GM12864 (cell line): ENCODE measurements at places on chromosomes 4 and X.

- DNase-seq: no peak
Observed at GRCh38 chr4:132218406-132218805, 930.7 kb upstream of the PCDH10 start.

GRCh38 chr4:74624351-74625151, 169.8 kb downstream of the BTC start:
- no peak for DNase-seq

DNA sequence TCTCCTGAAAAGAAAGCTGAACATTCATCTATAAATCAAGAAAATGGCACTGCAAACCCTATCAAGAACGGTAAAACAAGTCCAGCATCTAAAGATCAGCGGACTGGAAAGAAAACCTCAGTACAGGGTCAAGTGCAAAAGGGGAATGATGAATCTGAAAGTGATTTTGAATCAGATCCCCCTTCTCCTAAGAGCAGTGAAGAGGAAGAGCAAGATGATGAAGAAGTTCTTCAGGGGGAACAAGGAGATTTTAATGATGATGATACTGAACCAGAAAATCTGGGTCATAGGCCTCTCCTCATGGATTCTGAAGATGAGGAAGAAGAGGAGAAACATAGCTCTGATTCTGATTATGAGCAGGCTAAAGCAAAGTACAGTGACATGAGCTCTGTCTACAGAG, 28.6 kb downstream of the PAQR3 start:
- no peak for DNase-seq

- DNase-seq: no peak
Observed at GRCh38 chr4:184104419-184105101, 113.1 kb downstream of the ENPP6 start.

DNA sequence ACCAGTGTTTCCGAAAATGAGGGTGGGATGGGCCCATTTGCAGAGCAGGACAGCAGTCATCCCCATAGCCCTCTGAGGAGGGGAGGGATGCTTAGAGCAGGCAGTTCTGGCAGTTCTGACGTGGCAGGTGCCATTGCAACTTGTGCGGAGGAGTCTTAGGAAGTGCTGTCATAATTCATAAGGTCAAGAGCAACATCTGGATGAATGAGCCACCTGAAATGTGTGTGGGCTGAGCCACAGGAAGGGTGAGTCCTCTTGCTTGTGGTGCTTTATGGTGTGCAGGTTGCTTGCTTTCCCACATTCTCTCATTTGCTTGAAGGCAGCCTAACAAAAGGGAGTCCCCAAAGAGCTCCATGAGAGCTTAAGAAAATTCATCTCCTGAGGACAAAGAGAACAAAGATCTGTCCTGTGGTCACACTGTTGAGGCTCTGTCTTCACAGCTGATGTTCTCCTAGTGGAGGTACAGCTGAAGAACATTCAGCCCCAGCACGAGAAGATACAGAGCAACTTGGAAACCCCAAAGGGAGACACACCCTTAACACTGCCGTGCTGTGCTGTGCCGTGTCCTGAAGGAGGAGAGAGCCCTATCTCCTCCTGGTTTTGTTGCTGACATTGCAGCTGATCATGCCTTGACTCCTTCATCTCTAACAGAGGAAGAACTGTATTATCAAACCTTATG, 60.3 kb downstream of the DLG3 start:
- DNase-seq: no peak

DNA sequence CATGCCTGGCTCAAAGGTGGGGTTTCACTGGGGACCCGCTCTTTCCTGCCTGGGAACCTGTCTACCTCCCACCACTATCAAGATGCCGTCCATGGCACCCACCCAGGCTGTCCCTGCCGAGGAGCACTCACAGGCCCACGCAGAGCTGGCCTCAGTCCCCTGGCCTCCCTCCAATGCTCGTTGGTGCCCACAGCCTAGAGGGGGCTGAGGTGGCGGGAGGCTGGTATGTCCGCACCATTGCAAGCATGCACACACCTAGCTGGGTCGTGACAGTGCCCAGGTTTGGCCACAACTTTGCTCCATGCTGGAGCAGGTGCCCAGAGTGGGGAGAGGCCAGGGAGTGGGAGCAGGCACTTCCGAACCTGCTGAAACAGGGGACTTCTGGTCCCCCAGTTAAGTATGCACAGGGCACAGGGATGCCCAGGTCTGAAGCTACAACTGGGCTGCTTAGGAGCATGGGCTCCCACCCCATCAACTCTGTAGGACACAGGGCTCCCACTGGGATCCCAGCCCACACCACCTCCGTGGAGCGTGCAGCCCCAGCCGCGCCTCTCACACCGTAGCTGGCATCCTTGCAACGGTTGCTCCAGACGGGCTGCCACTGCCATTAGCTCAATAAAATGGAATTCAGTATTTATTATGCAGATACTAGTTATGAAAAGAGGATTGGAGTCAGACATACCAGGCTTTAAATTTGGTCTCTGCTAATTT, 1376.1 kb upstream of the TENM3 start:
- no peak for DNase-seq

DNA sequence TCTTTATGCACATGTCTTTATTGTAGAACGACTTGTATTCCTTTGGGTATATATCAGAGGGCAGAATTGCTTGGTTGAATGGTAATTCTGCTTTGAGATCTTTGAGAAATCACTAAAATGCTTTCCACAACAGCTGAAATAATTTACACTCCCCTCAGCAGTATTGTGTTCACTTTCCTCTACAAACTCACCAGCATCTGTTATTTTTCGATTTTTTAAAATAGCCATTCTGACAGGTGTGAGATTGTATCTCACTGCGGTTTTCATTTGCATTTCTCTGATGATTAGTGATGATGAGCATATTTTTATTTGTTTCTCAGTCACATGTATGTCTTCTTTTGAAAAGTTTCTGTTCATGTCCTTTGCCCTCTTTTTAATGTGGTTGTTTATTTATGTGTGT, 459.8 kb downstream of the PABPC4L start:
- no peak for DNase-seq

DNA sequence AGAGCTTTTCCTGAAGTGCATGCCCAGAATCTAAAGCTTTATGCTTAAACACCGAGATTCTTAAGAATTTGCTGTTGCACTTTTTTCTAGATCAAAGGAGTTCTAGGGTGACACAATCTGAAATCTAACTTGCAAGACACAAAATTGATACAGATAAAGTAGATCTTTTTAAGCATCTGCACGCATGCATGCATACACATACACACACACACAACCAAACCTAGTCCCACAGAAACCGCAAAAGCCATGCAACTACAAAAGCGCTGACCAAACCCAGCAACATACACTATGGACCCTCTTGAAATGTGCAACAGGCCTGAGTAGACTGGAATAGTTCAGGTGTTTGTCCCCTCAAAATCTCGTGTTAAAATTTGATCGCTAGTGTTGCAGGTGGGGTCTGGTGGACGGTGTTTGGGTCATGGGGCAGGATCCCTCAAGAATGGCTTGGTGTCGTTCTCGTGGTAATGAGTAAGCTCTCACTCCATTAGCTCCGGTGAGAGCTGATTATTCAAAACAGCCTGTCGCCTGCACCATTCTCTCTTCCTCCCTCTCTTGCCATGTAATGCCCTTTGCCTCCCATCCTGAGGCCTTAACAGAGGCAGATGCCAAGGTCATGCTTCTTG, 52.7 kb downstream of the IRF2 start:
- DNase-seq: no peak

DNA sequence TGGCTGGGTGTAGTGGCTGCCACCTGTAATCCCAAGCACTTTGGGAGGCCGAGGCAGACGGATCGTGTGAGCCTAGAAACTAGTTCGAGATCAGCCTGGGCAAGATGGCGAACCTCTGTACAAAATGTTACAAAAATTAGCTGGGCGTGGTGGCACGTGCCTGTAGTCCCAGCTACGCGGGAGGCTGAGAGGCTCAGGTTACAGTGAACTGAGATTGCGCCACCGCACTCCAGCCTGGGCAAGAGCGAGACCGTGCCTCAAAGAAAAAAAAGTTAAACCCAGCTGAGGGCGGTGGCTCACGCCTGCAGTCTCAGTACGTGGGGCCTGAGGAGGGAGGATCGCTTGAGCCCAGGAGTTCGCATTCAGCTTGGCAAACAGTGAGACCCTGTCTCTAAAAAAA, 1.1 kb downstream of the TKTL1 start:
- DNase-seq: no peak

GRCh38 chrX:115898382-115899001, 272.1 kb upstream of the AGTR2 start:
- no peak for DNase-seq

DNA sequence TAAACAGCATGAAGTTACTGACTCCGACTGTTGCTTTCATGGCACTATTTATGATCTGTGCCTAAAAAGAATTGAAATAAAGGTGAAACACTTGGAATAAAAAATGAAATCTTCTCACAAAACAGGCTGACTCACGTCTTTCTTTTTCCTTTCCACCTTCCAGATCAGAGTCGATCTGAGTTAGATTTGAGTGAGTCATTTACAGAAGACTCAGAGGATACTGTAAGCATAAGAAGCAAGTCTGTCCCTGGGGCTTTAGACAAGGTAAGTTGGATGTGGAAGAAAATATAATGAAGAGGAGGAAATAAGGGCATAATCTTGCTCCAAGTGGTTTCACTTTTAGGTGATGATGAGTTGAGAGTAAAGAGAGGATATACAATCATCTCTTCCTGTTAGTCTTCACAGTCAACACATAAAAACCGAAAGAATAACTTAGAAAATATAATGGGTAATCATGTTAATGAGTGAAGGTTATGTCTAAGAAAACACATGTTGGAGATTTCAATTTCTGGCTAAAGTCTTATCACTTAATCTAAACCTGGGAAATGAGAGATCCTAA, 89.7 kb downstream of the SYTL5 start:
- DNase-seq: no peak

DNA sequence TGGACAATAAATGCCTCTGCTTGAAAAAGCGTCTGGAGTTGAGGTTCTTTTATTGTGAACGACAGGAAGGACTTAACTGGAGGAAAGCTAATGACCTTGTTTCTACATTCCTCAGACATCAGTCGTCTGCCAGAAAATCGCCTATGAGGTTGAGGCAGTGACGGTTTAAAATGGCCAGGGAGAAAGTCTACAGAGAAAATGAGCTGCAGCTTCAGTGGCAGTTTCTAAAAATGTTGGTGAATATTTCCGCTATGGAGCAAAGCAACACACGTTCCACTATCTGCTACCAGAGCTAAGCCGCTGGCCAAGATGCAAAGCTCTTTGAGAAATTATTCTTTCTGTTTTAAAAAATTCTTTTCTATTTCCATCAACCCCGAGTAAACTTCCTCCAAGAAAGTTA, 116.9 kb upstream of the GALNT7 start:
- no peak for DNase-seq
